Cerebellar cortex (tissue), 1 donor: ENCODE measurements at places on chromosomes 1 and 21.

DNA sequence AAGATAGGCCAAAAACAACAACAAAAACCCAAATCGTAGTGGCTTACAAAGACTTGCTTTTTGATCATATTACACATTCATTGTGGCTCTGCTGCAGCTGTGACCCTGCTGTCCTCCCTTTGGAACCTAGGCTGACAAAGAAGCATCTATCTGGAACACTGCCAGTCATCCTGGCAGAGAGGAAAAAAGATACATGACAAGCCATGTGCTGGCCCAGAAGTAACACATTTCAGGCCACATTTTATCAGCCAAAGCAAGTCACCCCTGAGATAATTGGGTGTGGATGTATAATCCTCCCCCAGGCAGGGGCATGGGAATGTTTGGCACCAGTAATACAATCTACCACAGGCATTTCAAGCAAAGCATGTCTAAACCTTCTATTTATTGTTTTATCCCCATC lies 37.2 kb upstream of the AGO1 start:
- DNase-seq, result no peak

- no peak for DNase-seq
These were observed 63.6 kb upstream of the ETV3 start for GRCh38 chr1:157201767-157202166.

- peak; percentile 84 for DNase-seq
These were observed 2.6 kb downstream of the HFM1 start for GRCh38 chr1:91402023-91402422.

GRCh38 chr1:176206006-176206960 lies 803 bp downstream of the COP1 start:
- peak; percentile 44 for DNase-seq

GRCh38 chr1:230232371-230232771 lies 165.3 kb downstream of the GALNT2 start:
- DNase-seq, result no peak

GRCh38 chr1:248853663-248854375 lies 5.1 kb downstream of the ZNF692 start:
- no peak for DNase-seq

DNA sequence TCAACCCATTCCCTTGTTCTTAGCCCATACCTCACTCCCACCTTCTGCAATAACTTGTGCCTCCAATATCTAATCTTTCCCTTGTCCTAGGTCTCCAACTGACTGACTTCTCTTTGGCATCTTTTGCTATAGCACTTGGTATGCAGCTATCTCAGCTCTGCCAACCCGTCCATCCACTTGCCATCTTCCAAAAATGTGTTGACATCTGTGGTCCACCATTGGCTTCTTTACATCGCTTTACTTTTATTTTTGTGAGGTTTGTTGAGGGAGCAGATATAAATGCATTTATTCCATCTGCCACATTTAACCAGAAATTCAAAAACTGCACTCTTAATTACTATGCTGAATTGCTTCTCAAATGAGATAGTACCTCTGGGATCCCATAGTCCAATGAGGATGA lies 24.9 kb upstream of the PSMB2 start:
- no peak for DNase-seq

GRCh38 chr1:7520496-7520895 lies 250.6 kb upstream of the VAMP3 start:
- no peak for DNase-seq

- DNase-seq, result no peak
These were observed 18.2 kb upstream of the RNF223 start for GRCh38 chr1:1092149-1092855.

- DNase-seq, result peak; percentile 0
These were observed 4.7 kb upstream of the SPRR3 start for GRCh38 chr1:152996633-152997400.

DNA sequence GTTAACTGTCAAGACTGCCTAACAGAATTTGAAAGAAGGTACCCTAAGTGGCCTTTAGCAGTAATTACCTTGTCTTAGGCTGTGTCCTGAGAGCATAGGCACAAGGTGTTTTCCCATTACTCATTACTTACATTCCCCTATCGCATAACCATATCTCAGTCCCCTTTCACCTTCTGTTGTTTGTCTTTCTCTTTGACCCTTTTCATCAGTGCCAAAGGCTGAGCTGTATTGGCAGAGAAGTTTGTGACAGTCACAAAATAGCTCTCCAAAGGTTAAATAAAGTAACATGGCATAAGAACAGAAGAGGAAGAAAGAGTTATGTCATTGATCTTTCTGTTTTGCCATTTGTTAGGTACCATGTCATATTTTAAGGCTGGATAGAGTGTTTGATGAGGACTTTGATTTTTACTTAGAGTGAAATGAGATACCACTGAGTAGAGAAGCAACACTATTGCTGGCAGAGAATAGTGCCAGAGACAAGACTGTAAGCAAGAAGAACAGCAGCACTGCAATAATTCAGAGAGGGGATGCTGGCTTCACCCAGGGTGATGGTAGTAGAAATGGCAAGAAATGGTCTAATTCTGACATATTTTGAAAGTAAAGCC lies 497.8 kb downstream of the TTLL7 start:
- DNase-seq, result no peak

DNA sequence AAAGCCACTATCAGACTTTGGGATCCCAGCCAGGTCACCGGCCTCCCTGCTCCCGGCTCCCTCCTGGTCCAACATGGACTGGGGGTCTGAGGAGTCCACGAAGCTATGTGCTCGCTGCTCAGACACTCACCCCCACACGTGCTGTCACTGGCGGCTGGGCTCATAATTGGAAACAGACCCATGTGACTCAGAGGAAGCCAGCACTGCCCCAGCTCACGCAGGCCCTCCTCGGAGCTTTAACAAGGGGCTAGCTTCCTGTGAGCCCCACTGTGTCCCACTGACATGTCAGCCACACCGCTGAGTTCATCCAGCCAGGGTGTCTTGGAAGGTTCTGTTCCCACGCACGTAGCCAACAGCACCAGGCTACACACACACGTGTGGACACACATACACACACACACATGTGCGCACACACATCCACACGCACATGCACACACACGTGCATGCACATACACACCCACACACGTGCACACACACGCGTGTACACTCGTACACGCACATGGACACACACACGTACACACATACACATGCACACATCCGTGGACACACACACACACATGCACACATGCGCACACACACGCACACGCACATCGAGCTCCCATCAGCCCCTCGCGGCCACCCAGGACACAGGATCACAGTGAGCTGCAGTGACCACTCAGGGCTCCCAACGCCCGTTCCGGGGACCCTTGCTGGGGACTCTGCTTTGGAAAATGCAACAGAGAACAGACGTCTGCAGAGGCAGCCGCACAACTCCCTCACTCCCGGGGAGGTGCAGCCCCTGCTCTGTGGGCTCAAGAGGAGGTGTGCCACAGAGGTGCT lies 18.4 kb upstream of the COL6A2 start:
- DNase-seq, result no peak

DNA sequence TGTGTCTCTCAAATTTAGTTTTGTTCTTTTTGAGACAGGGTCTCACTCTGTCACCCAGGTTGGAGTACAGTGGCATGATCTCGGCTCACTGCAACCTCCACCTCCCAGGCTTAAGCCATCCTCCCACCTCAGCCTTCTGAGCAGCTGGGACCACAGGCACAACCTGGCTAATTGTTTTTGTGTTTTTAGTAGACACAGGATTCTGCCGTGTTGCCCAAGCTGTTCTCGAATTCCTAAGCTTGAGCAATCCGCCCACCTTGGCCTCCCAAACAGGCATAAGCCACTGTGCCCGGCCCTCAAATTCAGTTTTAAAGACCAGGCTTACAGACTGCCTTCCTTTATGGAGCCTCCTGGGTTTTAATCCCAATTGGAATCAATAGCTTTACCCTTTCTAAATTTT lies 83.7 kb upstream of the SELENON start:
- DNase-seq, result no peak

DNA sequence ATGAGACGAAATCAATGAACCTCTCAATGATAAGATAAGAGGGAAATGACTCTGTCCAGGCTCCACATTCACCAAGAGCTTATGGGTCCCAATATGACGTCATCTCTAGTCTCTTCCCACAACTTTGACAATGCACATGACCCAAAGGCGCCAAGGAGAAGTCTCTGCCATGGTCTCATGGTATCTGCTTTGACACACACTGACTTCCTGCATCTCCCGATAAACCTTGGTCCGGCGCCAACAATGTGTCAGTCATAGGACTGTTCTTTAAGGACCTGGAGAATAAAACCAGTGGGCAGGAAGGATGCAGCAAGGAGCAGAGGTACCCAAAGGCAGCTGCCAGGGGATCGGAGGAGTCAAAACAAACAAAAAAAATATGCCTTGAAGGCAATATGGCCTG lies 46.9 kb upstream of the TMEM51 start:
- no peak for DNase-seq

DNA sequence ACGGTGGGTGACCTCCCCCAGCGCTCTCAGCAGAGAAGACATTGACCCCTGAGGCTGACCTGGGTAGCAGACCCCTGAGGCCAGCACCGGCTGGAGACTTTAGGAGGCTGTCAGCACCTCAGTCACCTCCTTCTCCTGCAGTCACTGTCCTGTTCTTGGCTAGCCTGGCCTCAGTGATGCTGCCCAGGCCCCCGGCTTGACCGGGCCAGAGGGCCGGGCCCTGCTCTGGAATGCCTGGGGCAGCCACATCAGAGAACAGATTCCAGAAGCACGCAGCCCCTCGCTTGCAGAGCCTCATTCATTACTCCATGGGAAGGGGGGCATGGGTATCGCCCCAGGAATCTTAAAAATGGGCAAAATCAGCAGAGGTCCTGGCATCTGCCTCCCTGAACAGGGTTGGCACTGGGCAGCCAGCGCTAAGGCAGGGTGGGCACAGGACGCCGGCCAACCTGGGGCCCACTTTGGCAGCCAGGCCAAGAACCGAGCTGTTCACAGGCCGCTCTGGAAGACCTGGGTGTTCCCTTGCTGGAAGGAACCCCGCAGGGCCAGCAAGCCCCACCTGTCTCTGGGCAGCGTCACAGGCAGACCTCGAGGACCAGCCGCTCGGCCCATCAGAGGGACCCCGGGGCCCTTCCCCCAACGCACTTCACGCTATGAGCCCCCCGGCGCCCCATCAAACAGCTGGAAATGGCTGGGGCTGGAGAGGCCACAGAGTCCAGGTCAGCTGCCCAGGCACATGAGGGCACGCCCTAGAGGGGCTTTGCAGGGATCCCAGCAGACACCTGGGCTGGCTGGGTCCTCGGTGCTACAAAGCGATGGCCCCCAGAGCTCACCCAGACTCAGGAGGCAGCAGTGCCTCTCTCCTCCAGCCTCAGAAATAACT lies 45.1 kb downstream of the MEGF6 start:
- DNase-seq, result no peak

DNA sequence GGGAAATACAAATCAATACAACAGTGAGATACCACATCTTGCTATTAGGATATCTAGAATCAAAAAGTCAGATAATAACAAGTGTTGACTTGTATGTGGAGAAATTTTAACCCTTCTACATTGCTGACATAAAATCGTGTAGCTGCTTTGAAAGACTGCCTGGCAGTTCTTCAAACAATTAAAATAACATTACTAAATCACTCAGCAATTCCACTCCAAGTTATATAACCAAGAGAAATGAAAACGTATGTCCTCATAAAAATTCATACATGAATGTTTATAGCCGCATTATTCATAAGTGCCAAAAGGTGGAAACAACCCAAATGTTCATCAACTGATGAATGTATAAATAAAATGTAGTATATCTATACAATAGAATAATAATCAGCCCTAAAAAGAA lies 164.6 kb downstream of the RASAL2 start:
- DNase-seq, result no peak

DNA sequence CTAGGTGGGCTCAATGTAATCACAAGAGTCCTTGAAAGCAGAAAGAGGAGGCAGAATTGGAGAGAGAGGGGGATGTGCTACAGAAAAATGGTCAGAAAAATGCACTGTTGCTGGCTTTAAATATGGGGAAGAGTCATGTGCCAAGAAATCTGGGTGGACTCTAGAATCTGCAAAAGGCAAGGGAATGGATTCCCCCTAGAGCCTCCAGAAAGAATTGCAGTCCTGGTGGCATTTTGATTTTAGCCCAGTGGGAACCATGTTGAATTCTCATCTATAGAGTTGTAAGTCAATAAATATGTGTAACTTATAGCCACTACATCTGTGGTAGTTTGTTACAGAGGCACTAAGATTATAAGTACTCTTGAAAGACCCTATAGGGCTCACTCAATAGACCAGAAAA lies 210.3 kb downstream of the ASTN1 start:
- DNase-seq, result no peak

DNA sequence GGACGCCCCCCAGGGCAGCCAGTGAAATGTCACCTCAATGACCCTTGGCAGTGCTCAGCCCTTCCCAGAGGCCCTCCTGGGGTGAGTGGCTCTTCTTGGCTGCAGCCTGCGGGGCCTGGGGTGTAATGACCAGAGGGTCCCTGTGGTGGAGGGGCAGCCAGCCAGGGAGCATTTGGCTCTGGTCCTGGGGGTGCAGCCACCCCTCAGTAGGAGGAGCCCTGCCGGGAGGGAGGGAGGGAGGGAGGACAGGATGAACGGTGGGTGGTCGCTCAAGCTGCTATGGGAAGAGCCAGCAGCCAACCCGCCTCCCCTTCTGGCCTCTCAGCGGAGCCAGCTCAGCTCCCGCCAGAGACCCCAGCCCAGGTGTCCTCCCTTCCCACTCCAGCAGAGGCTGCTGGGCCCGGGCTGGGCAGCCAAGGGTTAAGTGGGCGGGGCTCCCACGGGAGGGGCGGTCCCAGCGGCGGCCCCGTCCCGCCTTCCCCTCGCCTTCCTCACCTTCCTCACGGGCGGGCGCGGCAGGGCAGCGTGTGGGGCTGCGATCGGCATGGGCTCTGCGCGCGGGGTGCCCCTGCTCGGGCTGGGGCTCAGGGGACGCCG lies 9.0 kb upstream of the PLCH2 start:
- DNase-seq, result peak; percentile 54

- DNase-seq, result no peak
These were observed 53.2 kb downstream of the NCAM2 start for GRCh38 chr21:21051109-21052055.
